ENCODE measurements at places on chromosomes 4 and X.

GRCh38 chrX:106670631-106671030, 55.9 kb upstream of the RNF128 start:
- DNase-seq = no peak

DNA sequence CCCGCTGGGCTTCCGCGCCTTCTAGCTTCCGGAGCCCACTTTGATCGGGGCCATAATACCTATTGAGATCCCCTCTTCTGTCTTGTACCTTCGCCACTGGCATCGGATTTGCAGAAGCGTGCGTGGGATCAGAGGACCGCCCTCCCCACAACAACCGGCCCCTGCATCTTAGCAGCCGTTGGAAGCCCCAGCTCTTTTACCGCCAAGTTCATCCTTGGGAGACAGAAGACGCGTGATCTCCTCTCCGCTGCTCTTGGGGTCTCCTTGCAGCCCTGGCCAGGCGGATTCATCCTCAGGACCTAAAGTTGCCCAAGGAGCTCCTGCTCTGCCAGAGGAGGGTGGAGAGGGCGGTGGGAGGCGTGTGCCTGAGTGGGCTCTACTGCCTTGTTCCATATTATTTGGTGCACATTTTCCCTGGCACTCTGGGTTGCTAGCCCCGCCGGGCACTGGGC, 1.6 kb downstream of the SLIT2 start:
- DNase-seq = no peak

DNA sequence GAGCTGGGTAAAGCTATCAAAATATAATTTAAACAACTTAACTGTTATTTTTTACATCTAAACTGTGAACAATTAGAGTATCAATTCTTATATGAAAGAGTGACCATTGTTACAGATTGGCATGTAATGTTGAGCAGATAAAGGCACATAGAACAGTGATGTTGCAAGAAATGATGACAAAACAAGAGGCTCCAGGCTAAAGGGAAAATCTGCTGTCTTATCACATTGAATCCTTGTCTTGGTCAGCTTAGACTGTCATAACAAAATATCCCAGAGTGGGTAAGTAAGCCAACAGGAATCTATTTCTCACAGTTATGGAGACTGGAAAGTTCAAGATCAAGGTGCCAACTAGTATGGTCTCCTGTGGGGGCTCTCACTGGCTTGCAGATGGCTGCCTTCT, 154.1 kb upstream of the PPP3CA start:
- no peak for DNase-seq

DNA sequence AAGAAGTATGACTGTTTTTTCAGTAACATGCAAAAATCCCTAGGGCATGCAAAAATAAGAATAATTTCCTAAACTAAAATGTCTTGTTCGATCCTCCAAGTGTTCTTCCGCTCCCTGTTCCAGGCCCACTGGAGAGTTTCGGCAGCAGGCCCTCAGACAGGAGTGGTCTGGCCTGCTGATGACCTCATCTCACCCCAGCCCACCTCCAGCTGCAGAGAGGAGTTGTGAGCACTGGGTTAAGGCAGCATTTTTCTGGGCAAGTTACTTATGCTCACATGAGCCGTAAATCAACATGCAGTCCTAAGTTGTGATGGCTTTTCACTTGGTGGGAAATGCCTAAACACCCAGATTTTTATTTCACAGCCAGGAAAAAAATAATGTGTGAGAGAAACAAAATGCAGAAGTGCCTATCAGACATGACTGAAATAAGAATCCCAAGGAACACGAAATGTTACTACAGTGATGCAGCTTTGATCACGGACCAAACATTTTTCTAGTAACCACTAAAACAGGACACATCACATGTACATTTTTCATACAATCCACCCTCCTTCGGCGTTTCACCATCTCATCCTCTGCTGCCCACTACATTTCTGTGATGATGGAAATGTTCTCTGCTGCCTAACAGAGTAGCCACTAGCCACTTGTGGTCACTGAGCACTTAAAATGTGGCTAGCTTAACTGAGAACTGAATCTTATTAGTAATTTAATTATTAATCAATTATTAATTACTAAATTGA, 153.3 kb upstream of the TBL1X start:
- DNase-seq = no peak

DNA sequence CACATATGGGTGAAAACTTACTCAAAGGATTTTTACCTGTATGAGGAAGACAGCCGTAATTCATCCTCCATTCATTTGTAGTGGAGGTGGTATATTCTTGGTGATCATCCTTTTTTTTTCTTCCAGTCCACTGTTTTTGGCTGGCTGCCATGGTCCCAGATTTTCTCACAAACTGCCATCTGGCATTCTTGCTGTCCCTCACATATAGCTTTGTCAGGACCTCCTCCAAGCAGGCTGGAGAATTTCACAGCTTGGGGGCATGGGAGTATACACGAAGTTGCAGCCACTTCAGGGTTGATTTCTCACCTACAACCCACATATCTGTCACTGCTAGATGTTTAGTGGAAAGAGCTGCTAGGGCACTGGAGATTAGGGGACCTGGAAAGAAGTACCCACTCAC, 401.0 kb downstream of the IL1RAPL1 start:
- DNase-seq = no peak

- DNase-seq = no peak
Observed at GRCh38 chrX:111282991-111283390, 12.7 kb upstream of the CAPN6 start.

GRCh38 chrX:11540532-11541377, 125.0 kb downstream of the ARHGAP6 start:
- DNase-seq = no peak

GRCh38 chrX:79412972-79413371, 45.8 kb upstream of the ITM2A start:
- no peak for DNase-seq

DNA sequence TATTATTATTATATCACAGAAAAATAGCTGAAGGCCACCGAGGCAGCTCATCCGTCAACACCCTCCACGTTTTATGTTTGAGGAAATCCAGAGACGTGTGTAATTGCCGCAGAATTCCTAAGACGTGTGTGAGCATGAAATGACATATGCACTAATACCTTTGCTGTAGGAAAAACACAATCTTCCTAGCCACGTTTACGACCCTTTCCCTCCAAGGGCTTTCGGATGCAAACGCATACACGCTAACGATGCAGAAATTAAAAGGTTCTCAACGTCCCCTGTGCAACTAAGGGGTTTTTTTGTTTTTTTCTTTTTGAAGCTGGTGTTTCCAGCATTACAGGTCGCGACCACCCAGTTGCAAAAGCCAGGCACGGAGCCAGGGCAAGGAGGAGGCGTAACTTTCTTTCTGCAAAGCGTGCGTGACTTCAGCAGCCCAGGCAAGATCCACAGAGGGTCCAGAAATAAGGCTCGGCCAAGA, 33.8 kb downstream of the CRLF2 start:
- DNase-seq = no peak

- no peak for DNase-seq
Observed at GRCh38 chrX:14355556-14355955, 173.8 kb upstream of the GLRA2 start.

GRCh38 chr4:114677346-114677979, 78.9 kb downstream of the UGT8 start:
- no peak for DNase-seq

DNA sequence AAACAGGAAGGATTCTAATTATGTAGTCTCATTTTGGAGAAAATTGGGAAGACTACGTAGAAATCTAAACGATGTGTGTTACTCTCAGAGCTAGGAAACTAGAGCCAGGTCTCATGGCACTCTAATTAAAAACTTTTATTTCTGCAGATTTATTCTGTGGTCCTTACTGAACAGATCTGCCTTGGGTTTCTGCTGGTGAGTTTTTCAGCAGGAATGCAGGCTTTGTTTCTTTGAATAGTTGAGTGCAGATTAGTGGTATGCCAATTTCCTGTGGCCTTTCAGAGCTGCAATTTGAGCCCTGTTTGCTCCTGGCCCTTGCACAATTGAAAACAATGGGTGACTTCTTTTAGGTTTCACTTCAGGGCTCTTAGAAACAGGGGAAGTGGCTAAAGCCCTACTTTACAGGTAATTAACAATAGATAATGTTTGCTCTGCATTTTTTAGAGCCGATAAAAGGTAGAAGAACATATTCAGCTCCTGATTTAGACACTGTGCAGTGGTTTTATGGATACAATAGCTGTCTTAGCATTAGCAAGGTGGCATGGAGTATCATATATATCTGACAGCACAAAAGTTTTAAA, 21.8 kb downstream of the SPRY1 start:
- DNase-seq = no peak

GRCh38 chrX:74890676-74891430, 34.4 kb downstream of the NEXMIF start:
- DNase-seq = no peak

DNA sequence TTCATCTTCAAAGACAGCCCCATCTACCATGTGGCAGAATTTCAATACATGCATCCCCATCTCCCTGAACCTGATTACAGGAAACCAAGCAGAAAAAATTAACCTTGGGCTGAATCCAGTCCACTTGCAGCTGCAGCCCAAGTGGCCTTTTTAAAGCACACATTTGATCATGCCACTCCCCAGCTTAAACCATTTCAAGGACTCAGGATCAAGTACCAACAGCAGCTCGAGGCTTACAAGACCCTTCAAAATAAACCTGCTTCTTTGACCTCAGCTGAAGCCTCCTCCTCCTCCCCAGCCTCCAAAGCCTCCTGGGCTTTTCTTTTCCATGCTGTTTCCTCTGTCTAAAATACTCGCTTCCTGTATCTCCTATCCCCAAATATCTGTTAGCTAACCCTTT, 50.7 kb upstream of the KIT start:
- DNase-seq = no peak

- no peak for DNase-seq
Observed at GRCh38 chrX:155778844-155779553, 102.1 kb upstream of the VAMP7 start.

GRCh38 chr4:84235126-84235944, 263.8 kb downstream of the NKX6-1 start:
- no peak for DNase-seq

- no peak for DNase-seq
Observed at GRCh38 chrX:11257290-11257689, 35.9 kb upstream of the AMELX start.

- no peak for DNase-seq
Observed at GRCh38 chr4:163895378-163896005, 401.0 kb downstream of the TMA16 start.

GRCh38 chr4:7015383-7016035, 27.7 kb upstream of the TADA2B start:
- DNase-seq = no peak
